ENCODE measurements at places on chromosomes 16 and 17.

GRCh38 chr17:82350182-82351030, 8.6 kb upstream of the TEX19 start:
- DNase-seq, result no peak

GRCh38 chr16:65070831-65071432, 50.9 kb downstream of the CDH11 start:
- DNase-seq, result peak; percentile 96

DNA sequence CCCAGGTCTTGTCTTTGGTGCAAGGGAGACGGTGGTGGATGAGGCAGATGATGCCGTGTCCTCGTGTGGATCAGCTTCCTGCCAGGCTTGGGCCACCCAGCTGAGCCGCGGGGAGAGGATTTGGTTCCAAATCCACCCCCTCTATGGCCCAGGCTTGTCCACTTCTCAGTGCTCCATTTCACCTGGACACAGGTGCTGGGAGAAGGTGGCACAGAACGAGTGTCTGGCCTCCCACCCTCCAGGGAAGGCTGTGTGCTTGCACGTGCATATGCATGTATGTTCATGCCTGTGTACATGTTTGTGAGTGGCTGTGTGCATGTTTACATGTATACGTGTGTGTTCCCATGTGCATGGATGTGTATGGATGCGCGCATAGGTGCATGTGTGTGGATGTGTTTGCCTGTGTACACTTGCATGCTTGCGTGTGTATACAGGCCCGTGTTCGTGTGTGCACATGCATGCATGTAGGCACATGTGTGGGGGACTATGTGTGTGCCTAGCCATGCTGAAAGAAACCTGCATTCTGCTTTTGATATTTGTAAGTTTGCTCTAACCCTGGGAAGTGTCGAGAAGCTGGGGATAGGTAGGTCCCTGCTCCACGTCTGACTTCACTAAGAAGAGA, 196.3 kb downstream of the IRF8 start:
- no peak for DNase-seq

DNA sequence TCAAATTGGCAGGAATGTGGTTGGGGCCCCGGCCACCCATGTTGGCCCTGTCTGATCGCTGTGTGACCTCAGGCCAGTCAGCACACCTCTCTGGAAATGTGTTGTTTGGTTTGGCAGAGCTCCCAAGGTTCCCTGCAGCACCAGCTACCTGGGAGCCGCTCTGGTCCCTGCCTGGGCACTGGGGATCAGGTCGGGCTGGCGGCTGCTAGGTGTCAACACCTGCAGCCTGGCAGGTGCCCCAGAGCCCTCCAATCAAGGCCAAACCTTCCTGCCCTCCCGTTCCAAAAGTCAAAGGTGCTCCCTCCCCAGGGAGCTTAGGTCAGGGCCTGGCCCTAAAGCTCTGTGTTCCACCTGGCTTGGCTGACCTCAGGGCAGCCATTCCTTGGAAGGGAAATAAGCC, 55.9 kb downstream of the ZDHHC7 start:
- no peak for DNase-seq

DNA sequence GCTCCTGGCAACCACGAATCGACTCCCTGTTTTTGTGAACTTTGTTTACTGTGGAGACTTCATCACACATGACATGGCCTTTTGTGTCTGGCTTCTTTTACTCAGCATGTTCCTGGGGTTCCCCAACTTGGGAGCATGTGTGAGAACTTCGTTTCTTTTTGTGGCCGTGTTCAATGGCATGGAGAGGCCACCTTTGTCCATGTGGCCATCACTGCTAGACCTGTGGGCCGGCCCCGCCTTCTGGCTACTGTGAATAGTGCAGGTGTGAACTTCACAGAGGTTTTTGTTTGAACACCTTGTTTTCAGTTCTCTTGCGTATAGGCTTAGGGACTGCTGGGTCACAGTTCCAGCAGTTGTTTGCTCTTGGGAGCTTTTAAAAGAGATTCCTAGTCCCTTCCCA, 5.7 kb upstream of the SLC38A8 start:
- DNase-seq, result no peak

All from non-pigmented ciliary epithelial cell (primary cell).